Right atrium auricular region (tissue), 2 donors: ENCODE measurements at places on chromosomes 4 and X. TPM values are rescaled to one million over a fixed set of nuclear protein-coding genes. Genes with fewer than 3 reads are reported as not detected.

- no peak for DNase-seq
These were observed 65.6 kb downstream of the MCF2 start for GRCh38 chrX:139642241-139642927.

DNA sequence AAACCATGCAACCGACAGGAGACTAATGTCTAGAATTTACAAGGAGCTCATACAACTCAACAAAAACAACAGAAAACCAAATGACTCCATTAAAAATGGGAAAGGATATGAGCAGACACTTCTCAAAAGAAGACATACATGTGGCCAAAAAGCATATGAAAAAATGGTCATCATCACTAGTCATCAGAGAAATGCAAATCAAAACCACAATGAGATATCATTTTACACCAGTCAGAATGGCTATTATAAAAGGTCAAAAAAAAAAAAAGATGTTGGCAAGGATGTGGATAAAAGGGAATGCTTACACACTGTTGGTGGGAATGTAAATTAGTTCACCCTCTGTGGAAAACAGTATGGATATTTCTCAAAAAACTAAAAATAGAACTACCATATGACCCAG lies 50.5 kb upstream of the CHRDL1 start:
- DNase-seq, result no peak

DNA sequence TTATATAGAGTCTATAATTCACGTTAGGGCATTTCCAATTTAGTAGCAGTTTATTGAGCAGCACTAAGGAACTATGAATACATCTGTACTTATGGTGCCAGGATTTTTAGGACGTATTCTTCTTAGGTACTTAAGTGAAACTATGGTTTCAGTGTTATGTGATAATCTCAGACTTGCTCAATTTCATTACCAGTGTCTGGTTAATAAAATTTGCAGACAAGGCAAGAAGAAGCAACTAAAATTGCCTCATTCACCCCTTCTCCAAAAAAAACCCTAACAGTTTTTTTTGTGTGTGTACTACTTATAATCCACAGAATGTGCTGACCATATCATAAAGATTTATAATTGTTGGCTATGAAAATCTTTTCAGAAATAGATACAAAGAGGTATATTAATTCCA lies 6.0 kb upstream of the CXCL10 start:
- no peak for DNase-seq

DNA sequence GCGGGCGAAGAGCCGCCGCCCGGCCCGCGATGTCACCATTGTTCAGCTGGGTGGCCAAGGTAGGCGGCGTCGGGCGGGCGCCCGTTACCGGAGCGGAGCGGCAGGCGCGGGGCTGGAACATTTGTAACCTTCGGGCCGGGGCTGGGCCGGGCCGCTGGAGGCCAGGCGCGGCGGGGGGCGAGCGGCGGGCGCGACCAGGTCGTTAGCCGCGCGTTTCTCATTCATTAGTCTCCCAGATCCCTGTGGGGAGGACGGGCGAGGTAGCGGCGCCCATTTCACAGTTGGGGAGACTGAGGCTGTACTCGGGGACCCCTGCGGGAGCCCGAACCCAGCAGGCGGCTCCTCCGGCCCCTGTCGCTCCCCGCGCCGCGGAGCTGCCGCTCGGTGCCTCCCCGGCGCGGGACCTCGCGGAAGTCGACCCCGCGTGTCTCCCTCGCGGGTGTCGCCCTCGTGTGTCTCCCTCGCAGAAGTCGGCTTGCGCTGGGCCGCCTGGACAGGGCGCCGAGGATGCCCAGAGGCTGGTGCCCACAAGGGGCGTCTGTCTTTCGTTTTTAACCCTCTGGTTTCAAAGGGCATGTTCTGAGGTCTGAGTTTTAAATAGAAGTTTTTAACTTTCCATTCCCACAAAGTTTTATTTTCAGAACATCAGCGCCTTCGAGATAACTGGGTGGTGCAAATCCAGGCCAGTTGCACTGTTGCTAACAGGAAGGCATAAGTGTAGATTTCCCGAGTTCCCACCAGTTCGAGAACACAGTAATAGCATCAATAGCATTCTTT lies 17.5 kb downstream of the PTTG2 start:
- peak; percentile 84 for DNase-seq

DNA sequence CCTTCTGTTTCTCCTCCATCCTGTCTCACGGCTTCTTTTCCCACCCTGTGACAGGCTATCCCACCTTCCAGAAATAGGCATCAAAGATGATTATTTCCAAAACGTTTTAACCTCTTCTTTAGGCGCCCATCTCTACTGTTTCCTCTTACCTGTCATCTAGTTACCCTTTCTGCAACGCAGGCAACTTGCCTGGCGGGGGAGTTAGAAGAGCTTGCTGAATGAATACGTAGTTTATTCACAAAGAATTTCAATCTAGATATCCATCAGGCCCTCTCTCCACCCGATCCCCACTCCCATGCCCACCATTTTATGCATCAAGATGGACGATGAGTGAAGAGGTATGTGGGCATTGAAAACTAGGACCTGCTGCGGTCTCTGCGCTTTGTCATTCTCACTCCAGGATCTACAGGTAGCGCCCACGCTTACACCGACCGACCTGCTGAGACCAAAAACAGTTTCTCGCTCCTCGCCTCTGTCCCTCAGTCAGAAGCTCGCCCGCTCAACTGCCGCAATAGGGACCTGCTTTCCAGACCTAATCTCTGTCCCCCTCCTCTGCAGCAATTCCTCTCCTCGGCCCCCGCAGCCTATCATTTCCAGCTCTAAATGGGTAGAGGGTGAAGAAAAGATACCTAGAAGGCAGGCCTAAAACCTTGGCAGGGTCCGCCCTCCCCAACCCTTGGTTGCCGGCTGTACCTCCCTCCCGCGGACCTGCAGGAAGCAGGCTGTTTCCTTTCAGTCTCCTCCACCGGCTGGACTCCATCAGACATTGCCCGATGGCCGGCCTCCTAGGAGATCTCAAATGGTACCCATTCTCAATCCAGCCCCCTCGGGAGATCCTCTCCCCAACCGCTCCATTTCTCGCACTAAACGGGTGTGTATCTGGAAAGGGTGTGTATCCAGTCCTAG lies 624 bp downstream of the BEX5 start:
- DNase-seq, result no peak

DNA sequence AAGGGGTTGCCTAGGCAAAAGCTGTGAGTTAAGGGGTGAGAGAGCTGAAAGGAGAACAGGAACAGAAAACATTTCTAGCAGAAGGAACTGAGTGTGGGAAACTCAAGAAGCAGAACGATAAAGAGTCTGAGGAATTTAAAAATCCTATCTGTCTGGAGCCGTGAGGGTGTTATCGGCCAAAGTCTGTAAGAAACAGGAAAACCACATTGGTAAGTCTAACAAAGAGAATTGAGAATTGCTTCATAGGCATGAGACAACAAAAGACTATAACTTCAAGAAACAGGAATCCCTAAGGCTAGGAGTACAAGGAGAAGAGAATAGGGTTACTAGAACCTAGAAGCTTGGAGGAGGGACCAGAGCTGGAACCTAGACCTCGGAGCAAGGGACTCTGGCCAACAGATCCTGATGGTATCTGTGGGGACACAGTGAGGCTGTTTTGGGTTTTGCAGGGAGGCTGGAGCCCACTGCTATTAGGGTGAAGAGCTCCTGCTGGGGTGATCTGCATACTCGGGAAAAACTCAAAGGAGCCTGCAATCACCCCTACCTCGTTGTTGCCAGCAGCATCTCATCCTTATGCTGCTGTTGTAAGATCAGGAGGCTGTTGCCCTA lies 175.6 kb downstream of the FBXO8 start:
- DNase-seq, result no peak

- no peak for DNase-seq
These were observed 1009.0 kb upstream of the LCORL start for GRCh38 chr4:19030536-19030935.

GRCh38 chr4:145618210-145618931 lies 814 bp upstream of the MMAA start:
- DNase-seq, result no peak

- no peak for DNase-seq
These were observed at the start of gene SPOCK3 for GRCh38 chr4:167234316-167234881. Gene SPOCK3, minus strand, starts transcription at chr4:167234494.

- no peak for DNase-seq
These were observed 155.9 kb upstream of the WDR1 start for GRCh38 chr4:10272511-10272910.

GRCh38 chr4:185837415-185838103 lies 25.6 kb upstream of the SORBS2 start:
- no peak for DNase-seq

GRCh38 chrX:13605611-13606010 lies 36.2 kb downstream of the EGFL6 start:
- DNase-seq, result no peak

DNA sequence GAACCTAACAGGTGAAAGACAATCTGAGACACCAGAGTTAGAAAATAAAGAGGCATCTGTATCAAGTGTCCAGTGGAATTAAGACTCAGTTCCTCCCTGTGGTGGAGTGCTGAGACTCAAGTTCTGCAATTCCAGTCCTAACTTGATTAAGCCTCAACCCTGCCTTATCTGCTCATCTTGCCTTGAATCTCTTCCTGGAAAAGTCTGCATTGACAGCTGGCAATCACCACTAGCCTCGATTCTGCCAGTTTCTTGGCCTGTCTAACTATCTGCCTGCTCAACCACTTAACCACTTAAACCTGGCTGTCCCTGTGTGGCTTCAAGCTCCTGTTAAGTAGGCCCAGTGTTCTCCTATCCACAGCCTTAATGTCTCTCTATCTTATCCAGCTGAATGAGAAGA lies 22.4 kb upstream of the NEIL3 start:
- DNase-seq, result no peak

KLB gene
- total RNA-seq, result 0.47 TPM

SH3TC1 gene
- total RNA-seq, result 8.9 TPM

GLRA3 gene
- not detected for total RNA-seq

PCYT1B gene
- total RNA-seq, result 6.4 TPM

SYN1 gene
- 7.0 TPM for total RNA-seq

CENPVL2 gene
- total RNA-seq, result not detected

PAGE1 gene
- total RNA-seq, result not detected

PLS3 gene
- 40.1 TPM for total RNA-seq
